T-cell (primary cell): ENCODE measurements at places on chromosomes 3 and 15. TPM values are rescaled to one million over a fixed set of nuclear protein-coding genes. Genes with fewer than 3 reads are reported as not detected.

CLEC3B gene
- total RNA-seq, result 1.0 TPM

TRIM42 gene
- total RNA-seq, result not detected

ISLR gene
- total RNA-seq, result not detected

SH2D7 gene
- total RNA-seq, result not detected

IL17RD gene
- 0.09 TPM for total RNA-seq

CFAP100 gene
- total RNA-seq, result not detected

PSTPIP1 gene
- 160 TPM for total RNA-seq

VPS33B gene
- 19.3 TPM for total RNA-seq

CHRFAM7A gene
- total RNA-seq, result not detected

MRAS gene
- total RNA-seq, result 0.49 TPM
